ENCODE measurements at places on chromosomes 3 and 15.
A peak's percentile ranks its signal among the peaks of the same experiment; 100 is the strongest.

DNA sequence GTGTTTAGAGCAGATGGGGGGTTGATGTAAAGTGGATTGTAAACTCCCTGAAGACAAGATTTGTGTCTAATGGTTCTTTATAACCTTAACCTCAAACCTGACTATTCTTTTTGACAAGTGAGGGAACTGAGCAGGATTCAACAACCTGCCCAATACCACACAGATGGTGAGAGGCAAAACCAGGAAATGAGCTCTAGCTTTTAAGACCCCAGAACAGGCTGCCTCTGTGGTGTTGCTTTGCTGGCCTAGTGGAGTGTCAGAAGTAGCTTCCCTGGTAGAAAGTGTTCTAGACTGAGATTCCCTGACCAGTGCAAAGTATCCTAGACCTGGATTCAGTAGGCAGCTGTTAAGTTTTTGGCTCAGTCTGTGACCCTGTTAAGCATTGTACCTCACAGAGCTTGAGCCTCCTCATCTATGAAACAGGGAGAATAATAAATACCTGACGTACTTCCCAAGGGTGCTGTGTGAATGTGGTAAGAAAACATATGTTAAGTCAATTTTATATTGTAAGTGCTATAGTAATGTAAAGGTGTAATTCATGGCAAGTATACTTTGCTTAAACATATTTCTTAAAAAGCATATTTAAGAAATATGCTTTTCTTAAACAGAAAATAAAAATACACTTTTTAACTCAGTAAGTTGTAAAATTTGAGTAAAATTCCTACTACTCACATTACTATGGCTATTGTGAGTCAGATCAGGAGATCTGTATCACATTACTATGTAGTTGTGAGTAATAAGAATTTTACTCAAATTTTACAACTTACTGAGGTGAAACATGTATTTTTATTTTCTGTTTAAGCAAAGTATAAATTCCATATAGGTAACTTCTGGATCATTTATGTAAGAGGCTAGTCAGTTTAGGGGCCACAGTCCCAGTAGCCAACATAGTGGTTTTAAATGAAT lies 8.8 kb downstream of the GPR87 start:
- no peak for DNase-seq

DNA sequence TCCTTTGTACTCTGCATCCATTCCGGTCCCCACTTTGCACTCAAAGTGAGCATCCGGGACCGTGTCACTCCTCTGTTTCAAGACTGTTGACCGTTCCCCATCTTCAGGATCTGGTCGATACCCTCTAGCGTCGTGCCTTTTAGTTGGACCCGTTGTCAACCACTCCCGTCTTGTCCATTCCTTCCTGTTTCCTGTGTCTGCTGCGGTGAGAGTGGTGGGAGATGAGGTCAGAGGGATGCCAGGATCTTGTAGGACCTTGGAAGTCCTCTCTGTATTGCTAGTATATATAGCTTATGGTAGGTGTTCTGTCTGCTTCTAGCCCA lies 624 bp downstream of the BRK1 start:
- peak; percentile 60 for DNase-seq

DNA sequence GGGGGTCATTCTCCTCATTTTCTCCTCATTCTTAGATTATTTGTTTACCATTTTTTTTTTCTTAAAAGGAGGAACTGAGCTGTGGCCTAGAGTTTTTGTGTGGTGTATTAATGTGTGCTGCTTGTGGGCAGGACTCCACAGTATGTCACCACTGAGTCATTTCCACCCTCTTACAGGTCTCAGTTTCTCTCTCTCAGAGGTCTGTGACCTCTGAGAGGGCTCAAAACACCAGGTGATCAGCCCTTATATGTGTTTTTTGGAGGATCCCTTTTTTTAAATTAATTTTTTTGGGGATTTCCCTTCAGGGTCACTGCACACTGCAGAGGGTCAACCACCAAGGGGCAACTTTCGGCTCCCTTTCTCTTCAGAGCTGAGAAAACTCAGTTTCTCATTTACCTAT lies 166.4 kb downstream of the SUCNR1 start:
- DNase-seq, result no peak

GRCh38 chr3:46024131-46024530 lies 3.2 kb downstream of the XCR1 start:
- no peak for DNase-seq

DNA sequence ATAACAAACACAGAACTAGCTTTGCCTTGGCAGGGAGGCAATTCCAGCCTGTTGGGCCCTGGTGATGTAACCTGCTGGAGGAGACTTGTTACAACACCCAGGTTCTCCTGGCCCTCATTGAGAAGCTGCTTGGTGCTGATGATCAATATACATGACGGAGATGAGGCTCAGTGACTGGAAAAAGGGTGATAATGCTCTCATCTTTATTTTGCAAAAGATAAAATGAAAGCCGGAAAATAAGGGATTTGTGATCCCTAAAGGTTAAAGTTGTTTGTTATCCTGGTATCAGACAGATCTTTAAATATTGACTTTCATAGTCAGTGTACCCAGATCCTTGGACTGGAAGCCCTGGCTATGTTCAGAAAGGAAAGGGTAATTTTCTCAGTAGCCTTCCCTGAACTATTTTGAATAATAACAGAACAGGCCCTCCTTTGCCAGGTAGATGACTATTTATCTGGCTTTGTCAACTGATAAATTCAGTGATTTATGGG lies 118.9 kb upstream of the MEIS2 start:
- DNase-seq, result no peak

GRCh38 chr3:114566162-114566755 lies 272.4 kb downstream of the TIGIT start:
- DNase-seq, result no peak

DNA sequence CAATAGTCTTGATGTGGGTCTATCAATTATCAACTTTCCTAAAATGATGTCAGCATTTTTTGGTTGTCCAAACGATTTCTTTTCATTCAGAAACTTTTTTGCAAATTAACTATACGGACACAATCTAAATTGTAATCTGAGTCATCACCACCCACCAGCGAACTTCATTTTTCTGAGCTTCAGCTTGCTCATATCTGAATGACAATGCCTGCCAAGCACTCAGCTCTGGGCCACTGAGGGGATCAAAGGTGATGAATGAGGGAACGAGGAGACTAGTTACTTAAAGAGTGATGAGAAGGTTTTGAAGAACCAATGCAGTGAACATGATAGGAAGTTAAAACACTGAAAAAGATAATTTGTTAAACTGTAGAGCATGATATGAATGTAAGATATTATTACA lies 14.9 kb upstream of the TBC1D23 start:
- no peak for DNase-seq

DNA sequence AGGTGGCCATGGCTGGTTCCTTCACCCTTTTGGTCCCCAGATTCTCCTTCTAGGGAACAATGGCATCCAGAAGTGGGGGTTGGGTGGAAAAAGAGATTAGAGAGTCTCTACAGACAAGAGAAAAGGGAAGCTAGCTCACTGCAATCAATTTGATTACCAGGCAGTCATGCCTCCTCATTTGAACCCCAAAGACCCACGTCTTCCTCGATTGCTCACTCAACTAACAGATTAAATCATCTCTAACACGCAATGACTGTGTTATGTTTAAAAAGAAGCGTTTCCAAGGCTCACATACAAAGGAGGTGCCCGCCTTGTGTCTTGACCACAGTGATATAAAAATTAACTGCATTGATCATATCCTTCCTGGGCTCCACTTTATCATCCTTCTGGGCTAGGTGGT lies 57.6 kb downstream of the BHLHE40 start:
- DNase-seq, result peak; percentile 80

GRCh38 chr3:21920421-21920861 lies 169.4 kb upstream of the ZNF385D start:
- DNase-seq, result no peak

- peak; percentile 79 for DNase-seq
Measured at GRCh38 chr3:156674911-156675829, 780 bp downstream of the TIPARP start.

DNA sequence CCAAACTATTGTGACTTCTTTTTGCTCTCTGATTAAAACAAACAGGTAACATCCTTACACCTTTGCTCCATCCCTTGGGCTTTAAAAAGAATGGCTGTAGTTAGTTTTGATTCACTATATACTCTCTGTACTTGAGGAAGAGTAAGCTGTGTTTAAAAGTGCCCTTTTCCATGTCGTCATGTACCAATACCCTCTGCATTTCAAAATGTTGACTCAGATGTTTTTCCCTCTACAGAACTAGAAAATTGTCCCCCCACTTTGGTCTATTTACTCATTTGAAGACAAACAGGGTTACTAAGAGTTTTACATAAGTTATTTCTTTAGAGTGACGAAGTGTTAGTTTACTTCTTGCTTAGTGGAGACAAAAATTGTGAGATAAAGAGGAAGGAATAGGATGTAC lies 62.7 kb downstream of the TASOR start:
- DNase-seq, result no peak

DNA sequence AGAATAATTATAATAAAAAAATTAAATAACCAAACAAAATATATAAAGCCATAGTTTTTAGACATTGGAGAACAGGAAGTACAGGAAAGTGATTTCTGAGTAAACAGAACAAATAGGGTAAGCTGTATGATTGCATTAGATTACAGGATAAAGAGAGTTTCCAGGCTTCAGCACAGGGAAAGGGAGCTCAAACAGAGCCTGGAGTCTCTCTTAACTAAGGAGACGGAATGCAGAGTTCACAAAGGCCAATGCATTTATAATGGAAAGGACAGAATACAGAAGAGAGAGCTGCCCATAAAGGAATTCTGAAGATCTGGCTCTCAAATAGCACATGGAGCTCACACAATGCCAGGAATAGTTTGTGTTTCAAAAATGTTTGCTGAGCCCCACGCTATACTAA lies 42.0 kb upstream of the OTOL1 start:
- no peak for DNase-seq

DNA sequence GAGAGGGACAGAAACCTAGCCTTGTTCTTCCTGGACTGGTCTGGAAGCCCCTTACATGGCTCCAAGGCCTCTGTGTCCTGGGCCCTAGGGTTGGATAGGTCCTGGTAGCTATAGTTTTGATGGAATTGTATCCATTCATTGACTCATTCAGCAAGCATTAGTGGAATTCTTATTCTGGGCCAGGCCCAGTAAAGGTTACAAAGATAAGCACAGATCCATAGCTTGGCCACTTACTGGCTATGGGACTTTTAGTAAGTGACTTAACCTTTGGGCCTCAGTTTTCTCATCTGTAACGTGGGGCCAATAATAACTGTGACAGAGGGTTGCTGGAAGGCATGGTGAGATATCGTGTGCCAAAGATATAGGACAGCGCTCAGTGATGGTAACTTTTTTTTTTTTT lies 13.6 kb upstream of the DAG1 start:
- no peak for DNase-seq

GRCh38 chr3:23762214-23762613 lies 43.5 kb upstream of the UBE2E1 start:
- DNase-seq, result no peak

GRCh38 chr3:51637941-51638471 lies 33.0 kb upstream of the TEX264 start:
- peak; percentile 50 for DNase-seq

DNA sequence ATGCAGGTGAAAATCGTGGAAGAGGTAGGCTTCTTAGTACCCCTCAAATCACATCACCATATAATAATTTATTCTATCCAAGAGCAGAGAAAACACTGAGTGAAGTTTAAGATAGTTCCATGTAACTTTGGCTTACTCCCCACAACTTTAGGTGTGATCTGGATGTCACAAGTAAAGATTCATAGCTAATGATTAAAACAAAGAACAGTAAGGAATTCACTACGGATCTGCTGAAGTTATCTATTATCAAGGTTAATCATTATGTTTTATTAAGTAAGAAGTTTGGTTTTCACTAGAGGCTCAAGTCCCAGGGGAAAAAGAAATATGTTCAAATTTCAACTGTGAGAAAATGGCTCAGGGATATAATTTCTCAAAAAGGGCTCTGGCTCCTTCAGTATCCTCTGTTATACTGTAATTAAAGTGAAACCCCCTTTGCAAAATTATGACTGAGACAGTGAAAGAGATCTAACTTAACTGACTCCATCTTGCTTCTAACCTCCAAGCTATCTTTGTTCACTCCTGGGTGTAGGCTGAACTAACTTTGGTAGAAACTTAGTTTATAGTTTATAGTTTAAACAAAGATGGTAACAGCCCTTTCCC lies 17.1 kb downstream of the CD80 start:
- no peak for DNase-seq

- DNase-seq, result no peak
Measured at GRCh38 chr3:61617041-61617440, 55.7 kb downstream of the PTPRG start.

DNA sequence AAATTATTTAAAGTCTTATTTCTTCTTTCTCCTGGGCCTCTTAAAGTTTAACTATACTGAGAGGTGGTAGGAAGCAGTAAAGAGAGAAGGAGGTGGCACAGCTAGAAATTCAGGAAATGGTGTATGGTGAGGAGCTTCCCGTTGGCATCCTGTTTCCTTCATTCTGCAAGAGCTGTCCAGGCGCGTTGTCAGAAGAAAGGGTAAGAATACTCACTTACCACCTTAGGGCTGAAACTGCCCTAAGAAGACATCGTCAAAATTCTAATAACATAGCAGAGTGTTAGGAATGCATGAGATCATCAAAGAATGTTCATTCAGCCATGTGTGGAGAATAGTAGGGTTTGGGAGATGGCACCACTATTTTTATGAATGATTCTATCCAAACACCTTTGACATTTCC lies 699.6 kb downstream of the MCTP2 start:
- no peak for DNase-seq

- DNase-seq, result no peak
Measured at GRCh38 chr3:150623945-150624344, 20.8 kb downstream of the SELENOT start.

- no peak for DNase-seq
Measured at GRCh38 chr15:23854912-23855659, 168.0 kb upstream of the NDN start.
